BJ (cell line): ENCODE measurements at places on chromosomes 11 and 22.

DNA sequence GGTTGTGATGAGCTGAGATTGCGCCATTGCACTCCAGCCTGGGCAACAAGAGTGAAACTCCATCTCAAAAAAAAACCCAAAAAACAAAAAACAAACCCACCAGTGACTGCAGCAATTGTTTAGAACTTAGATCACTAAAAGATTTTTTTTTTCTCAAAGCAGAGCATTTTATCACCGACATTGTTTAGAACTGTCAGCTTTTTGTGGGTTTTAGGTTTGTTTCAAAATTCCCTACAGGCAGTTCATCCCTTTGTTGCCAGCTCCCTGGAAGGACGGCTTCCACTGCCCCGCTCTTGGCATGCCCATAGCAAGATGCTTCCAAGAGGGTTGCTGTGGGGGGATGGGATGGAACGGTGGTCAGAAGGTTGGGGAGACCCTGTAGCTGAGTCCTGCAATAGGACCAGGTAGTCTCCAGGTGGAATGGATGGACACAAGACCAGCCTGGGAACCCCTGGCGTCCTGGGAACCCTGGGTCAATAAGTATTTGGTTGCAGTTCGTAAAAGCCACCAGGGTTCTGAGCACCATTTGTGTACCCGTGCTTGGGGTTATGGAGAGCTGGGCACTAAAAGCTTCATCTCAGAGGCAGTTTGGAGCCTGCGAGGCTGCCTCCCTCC is 46.7 kb downstream of the TSPAN18 start:
- no peak for DNase-seq

GRCh38 chr11:73359341-73359740 is 16.9 kb upstream of the RELT start:
- no peak for DNase-seq

DNA sequence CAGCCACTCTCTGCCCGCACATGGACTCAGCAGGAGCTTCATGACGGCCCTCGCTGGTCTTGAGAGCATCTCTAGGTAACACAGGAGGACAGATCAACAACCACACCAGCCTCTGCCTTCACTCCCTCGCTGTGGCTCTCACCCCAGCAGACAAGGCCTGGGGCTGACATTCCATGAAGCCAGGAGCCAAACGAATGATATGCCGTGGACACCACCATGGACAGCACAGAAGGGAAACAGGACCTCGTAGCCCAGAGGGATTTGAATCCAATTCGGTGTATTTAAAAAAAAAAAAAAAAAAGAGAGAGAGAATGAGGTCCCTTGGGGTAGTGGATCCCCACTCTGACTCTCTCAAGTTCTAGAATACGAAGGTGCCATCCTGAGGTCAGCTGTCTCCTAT is 385.5 kb downstream of the SHANK2 start:
- DNase-seq: no peak

GRCh38 chr22:43828998-43829782 is 17.1 kb upstream of the EFCAB6 start:
- DNase-seq: no peak

GRCh38 chr22:24989541-24989951 is 37.0 kb downstream of the KIAA1671 start:
- no peak for DNase-seq

DNA sequence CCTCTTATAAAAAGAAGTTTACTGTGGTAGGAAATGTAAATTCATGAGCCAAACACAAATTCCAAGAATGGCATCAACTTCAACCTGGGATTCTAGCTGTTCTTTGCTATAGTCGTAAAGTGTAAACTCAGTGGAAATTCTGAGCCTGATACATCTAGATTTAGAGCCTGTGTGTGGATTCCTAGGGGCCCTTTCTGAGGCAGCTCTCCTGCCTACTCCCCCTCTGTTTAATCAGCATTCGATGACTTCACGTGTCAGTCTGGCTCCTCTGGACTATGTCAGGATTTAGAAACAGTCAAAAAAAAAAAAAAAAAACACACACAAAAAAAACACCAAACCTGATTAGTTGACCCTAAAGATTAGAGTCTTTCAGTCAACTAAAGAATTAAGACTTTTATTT is 93.1 kb upstream of the SC5D start:
- DNase-seq: no peak

DNA sequence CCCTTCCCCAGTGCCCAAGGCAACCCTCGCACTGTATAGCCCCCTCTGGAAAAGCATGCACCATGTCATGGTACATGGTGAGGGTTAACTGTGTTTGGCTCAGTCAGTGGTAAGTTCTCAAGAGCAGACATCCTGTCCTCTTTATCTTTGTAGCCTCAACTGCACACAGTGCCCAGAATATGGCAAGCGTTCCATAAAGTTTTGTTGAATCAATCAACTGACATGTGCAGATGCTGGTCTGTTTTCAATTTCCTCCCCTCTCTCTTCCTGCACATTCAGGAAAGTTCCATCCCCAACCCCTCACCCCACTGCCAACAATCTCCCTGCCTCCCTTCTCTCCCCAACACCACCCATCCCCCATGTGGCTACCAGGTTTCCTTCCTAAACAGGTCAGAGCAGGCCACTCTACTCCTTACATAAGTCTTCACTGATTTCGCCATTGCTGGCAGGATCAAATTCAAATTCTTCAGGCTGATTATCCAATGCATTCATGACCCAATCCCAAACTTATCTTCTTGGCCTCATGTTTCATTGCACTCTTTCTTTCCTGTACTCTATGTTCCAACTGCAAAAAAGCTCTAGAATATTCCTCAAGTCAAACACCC is 15.5 kb upstream of the TMPRSS5 start:
- DNase-seq: no peak

DNA sequence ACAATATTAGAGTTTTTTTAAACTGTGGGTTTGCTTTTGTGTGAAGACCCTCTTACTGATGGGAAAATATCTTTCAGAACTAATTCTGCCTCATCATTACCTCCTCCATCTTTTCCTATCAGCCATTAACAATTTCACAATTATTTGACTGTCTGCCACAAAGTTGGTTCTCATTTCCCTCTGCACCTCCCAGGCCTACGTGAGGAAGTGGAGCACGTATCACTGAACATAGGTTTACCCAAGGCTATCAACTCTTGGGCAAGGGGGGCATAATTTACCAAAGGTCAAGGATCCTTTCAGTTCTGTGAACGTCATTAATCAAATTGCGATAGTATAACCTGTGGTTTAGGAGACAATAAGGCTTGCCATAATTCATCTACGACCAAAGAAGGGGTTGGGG is 60.0 kb downstream of the LIF start:
- no peak for DNase-seq

DNA sequence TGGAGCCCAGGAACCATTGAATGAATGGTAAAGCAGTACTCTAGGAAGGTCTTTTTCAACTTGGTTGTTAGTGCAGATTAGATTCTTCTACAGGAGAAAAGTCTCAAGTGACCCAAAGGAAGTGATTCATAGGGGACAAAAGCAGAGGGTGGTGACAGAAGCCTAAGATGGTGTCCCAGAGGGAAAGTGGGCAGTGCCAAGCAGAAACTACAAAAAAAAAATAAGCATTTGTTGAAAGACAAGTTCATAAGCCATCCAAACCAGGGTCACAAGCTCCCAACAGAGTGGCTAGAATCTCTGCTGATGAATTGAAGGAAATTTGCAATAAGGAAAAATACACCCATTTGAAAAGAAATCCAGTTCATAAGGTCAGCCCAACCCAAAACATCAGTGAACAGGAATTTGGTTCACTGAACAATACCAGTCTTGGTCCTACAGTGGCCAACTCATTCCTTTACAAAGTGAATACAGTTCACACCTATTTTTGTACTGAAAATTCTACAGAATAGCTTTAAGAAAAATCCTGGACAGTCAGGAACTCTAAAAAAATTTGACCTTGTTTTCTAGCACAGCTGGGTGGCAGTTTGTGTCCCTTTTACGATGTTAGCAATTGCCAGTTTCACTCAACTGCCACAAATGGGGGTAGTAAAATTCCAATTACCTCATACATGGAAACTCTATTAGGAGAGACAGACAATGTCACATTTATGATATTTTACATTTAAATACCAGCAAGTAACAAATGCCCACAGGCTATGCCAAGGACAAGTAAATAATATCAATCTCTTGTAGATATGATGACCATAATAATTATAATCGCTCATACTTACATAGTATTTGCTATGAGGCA is 21.6 kb upstream of the NUP160 start:
- DNase-seq: no peak

- no peak for DNase-seq
Measured at GRCh38 chr11:108009497-108010370, 1.0 kb downstream of the CUL5 start.

- DNase-seq: no peak
Measured at GRCh38 chr11:95442531-95443050, 211.6 kb upstream of the SESN3 start.

DNA sequence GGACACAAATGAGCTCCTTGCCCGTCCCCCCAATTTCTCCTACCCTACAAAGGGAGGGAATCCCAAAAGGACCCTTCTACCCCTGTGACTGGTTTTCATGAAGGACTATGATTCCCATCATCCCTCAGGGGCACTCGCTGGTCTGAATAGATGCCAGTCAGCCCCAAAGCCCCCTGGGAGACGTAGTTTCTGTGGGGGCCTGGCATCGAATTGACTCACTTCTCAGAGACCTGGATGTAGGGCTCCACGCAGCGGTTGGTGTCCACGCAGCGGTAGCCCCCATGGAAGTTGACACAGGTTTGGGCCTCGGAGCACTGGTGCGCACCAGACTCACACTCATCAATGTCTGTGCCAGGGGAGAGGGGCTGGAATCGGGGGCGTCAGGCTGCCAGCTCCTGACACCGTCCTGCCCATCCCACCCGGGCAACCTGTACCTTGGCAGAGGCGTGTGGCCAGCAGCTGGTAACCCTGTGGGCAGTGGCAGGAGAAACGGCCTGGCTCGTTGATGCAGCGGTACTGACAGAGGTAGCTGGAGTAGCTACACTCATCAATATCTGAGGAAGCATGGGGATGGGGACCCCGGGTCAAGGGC is 4.4 kb downstream of the EFEMP2 start:
- no peak for DNase-seq

DNA sequence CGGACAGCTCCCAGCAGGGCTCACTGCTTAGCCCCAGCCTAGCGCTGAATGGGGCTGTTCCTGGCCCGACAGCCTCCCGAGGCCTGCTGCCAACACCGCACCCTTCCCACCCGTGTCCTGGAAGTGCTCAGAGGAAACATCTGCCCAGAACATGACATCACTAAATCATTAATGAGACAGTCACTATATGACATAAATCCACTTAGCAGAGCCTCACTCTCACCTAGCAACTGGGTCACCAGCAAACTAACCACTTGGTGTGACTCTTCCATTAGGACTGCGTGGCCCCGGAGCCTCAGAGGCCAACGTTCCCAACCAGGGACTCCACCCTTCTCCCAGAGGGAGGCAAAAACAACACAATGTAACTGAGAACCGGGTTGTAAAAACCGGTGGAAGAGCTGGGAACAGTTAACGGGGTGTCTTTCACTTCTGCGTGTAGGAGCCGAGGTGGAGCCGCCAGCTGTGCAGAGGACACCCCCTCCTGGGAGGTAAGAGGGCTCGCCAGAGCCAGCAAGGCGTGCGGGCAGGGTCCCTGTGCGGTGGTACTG is 21.4 kb upstream of the PACSIN2 start:
- peak; percentile 78 for DNase-seq

- DNase-seq: no peak
Measured at GRCh38 chr11:48047616-48048015, 67.3 kb downstream of the PTPRJ start.

- DNase-seq: no peak
Measured at GRCh38 chr11:11458485-11458884, 105.4 kb upstream of the CSNK2A3 start.

DNA sequence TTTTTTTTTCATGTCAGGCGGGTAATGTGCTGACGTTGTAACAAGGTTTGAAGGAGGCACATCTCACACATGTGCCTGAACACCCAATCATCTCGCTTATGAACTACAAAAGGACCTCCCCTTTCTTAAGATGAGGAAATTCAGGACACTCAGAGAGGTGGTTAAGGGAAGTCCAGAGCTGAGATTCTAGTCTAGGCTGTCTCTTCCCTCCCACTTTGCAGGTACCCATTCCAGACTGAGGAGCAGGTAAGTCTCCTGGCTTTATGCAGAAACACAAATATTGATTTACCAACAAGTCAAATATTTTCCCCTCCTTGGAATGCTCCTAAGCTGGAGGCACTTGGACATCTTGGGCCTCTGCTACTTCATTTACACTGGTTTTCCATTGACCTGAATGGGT is 122.9 kb upstream of the CADM1 start:
- no peak for DNase-seq

GRCh38 chr22:23737696-23738095 is 13.2 kb downstream of the ZNF70 start:
- DNase-seq: no peak

GRCh38 chr11:16047073-16047472 is 309.3 kb downstream of the SOX6 start:
- no peak for DNase-seq

DNA sequence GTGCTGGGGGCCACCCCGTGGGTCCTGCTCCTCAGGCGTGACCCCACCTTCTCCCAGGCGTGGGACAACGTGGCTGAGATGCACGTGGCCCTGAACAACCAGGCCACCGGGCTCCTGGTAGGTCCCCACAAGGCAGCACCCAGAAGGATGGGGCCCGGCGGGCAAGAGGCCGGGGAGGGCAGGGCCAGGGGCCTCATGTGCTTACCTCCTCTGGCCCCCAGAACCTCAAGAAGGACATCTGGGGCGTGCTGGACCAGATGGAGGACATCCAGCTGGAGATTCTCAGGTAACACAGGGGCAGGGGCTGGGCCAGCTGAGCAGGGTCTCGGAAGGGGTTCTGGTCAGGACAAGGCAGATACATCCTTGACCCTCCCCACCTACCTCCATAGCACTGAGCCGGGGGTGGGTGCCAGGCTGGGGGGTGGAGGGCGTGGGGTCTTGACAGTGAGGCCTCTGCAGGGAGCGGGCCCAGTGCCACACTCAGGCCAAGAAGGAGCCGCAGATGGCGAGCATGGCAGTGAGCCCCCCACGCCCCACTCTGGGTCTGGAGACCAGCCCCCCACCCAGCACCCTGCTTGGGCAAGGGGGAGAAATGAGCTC is 186.3 kb downstream of the IGLL1 start:
- no peak for DNase-seq

DNA sequence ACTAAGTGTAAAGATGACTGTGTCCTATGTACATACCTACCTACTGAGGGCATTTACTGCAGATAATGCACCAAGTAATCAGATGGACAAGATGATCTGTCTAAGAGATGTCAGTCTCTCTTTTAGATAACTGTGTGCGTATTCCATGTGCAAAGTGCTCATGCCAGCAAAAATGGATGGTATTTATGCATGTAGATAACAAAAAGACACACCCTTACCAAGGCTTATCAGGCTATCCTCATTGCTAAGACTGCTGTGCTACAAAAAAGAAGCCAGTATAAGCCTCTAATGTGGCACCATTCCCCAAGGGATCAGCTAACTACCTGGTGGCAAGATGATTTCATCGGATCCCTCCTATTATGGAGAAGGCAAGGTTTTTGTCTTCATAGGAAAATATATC is 34.3 kb upstream of the CD44 start:
- DNase-seq: no peak

- no peak for DNase-seq
Measured at GRCh38 chr22:19701420-19702145, 12.7 kb upstream of the SEPTIN5 start.

DNA sequence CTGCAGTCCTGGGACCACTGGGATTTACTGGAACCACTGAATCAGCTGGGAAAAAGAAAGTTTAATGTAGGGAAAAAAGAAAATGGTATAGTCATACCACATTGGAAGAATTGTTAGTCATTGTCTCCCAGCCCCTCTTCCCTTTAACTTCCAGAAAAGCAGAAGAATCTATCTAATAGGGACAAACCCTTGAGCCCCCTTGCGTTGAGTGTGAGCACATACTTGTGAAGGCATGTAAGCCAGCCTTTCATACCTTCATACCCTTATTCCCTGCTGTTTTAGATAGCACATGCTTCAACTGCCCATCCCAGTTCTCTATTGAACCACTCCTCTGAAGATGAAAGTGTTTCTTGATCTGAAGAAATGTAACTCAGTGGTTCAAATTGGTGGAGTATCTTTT is 6.6 kb downstream of the TREH start:
- no peak for DNase-seq
